DMS53 (cell line): ENCODE measurements at places on chromosomes 4 and X.

GRCh38 chr4:167101035-167101434 lies 133.3 kb downstream of the SPOCK3 start:
- no peak for DNase-seq

DNA sequence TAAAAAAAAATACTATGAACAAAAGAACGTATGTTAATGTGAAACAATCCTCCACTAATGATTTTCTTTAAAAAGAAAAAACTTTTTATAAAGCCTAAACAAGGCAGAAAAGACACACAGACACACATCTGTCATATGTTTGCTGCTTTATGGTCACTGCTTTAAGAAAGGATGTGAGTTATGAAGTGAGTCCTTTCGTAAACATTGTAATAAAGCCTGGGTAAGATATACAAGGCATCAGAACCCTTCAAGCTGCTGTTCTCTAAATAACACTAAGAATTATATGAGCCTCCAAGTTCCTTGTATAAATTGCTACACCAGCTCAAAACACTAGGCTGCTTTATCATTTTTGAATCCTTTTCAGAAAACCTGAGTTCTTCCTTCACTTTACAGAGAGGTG lies 81.6 kb downstream of the FBXO8 start:
- DNase-seq = peak; percentile 6

DNA sequence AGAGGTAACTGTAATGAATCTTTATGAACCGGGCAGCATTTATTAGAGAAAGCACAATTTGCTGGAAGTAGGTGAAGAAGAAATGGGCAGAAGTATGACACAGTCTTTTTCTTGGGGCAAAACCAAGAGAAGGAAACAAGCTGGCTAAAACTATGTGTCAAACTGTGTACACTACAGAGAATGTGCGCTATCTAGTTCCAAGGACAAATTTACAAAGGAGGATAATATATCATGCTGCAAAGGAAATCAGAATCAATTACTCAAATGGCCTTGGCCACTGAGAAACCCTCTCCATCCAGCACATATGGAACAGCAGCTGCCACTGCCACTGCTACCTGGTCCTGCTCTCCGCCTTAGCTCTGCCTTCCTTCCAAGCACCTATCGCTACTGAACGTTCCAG lies 17.1 kb upstream of the MECP2 start:
- DNase-seq = no peak

GRCh38 chr4:151484396-151485102 lies 75.6 kb downstream of the FHIP1A start:
- DNase-seq = no peak

- peak; percentile 18 for DNase-seq
Observed at GRCh38 chr4:10006601-10007435, 14.5 kb downstream of the SLC2A9 start.

DNA sequence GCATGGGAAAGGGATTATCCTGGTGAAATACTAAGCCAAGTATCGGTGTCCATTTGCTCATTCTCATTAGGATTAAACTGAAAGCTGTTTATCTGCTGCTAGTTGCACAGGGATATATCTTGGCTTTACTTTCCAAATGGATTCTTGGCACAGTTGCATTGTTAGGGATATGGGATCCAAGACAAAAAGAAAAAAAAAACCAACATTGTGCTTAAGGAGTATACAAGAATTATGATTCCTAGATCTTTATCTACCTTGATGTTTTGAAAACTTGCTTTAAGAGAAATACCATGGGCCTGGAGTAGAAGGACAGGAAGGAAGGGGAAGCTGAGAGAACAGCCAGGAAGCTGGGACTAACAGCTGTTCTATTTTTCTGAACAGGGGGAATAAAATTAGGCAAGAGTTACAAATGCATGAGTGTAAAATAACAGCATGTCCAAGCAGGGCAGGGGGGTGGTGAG lies 107.6 kb downstream of the ATXN3L start:
- DNase-seq = no peak

- peak; percentile 76 for DNase-seq
Observed at GRCh38 chrX:43552156-43552555, 103.9 kb upstream of the MAOA start.

DNA sequence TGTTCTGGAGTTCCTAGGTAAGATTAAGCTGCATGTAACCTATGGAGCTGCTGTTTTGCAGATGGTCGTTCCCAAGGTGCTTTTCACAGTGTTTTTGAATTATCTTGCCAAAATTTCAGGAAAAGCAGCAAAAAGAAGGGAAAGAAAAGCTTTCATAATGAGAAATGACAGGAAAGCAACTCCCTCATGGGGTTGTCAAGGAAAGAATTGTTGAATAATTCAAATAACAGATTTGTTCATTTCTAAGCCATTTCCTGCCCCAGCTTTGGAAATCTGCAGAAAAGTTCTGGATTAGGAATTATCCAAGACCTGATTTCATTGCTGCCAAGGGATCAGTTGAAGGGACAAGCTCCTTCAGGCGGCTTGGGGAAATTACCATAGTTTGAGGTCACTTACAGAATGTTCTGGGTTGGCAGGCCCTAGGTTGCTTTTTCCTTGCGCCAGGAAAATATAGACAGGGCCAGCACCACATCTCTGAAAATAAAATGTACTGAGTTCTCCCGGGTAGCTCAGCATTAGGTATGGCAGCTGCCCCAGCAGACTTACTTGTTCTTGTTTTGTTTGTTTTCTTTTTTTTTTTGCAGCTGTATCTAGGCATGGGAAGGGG lies 354.7 kb downstream of the STIM2 start:
- DNase-seq = no peak

DNA sequence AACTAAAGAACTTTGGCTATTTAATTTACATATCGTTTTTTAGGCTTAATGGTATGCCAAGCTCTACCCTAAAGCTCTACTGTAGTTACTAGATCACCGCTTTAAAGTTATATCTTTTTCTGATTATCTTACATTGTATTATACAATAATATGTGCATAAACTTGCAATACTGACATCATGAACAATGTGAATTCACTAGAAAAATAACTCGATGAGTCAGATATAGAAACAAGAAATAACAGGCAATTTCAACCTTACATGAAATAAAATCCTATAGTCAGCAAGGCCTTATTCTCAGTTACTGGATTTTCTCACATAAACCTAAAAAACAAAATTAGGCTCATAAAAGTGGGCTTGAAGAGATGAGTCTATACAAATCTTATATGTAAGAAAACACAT lies 32.5 kb downstream of the PDGFC start:
- no peak for DNase-seq

DNA sequence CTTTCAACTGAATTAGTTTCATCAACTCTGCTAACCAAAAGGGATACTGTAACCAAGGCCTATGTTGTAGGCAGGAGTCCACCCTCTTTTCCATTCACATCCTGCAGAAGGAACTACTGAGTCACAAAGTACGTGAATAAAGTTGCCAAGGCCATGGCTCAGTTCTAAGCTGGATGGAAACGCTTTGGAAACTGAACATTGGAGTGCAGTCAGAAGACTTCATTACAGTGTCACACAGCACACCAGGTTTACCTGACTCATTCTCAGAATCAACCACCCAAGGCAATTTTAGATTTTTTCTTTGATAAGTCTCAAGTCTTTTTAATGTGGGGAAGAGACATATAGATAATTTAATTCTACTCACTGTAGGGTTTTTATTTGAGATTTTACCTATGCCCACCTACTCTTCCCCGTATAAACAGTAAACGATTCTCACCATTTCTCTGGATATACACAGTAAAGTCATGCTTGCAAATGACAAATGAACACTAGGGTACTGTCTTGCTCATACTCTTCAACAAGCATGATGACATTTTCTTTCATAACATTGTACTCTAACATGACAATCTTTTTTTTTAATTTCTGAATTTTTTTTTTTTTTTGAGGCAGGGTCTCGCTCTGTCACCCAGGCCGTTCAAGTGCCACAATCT lies 58.9 kb upstream of the RBM47 start:
- no peak for DNase-seq

- DNase-seq = no peak
Observed at GRCh38 chrX:43500246-43500645, 155.9 kb upstream of the MAOA start.

GRCh38 chrX:31333165-31333831 lies 261.5 kb upstream of the FTHL17 start:
- DNase-seq = peak; percentile 16

GRCh38 chr4:29311247-29311646 lies 1408.9 kb upstream of the PCDH7 start:
- DNase-seq = no peak

DNA sequence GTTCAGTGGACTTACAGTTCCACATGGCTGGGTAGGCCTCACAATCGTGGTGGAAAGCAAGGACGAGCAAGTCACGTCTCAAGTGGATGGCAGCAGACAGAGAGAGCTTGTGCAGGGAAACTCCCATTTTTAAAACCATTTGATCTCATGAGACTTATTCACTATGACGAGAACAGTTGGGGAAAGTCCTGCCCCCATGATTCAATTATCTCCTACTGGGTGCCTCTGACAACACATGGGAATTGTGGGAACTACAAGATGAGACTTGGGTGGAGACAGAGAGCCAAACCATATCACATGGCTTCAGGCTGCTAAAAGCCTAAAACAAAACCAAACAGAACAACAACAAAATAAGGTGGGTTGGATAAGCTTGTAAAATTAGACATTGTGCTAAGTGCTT lies 194.4 kb upstream of the CPEB2 start:
- DNase-seq = no peak

- peak; percentile 73 for DNase-seq
Observed at GRCh38 chr4:127586922-127587571, 45.7 kb upstream of the INTU start.

DNA sequence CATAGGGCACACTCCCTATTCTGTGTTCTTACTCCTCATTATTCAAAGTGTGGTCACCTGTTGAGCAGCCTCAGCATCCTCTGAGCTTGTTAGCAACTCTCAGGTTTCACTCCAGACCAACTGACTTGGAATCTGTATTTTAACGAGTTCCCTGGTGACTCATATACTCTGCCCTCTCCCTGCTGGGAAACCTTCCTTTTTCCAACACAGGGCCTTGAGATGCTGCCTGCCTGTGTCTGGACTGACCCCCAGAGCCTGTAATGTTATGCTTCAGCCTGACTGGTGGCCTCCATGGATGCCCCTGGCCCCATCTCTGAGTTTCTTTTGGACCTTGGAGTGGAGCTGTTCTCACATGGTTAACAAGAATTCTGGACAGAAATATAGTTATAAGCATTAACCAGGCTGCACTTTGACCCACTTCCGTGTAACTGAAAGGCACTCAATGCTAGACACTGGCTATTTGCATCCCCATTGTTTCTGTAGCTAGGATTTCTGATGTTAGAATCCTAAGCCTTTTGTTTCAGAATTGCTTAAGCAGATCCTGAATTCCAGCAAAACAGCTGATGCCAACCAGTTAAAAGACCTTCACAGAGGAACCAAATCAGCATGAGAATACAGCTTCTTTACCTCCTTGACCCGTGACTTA lies 262.6 kb downstream of the STIM2 start:
- peak; percentile 93 for DNase-seq

DNA sequence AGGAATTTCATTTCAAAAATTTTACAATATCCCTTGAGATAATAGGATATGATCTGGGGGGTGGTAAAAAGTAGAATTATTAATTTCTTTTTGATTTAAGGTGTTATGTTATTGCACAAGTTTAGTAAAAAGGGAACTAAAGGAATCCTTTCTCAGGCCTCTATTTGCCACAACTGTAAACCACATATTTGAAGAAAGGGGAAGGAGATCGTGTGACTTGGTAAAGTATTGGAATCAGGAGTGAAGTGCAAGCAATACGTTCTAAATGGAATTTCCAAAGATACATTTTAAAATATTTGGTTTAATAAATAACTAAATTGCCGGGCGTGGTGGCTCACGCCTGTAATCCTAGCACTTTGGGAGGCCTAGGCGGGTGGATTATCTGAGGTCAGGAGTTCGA lies 35.3 kb upstream of the SCRG1 start:
- no peak for DNase-seq

DNA sequence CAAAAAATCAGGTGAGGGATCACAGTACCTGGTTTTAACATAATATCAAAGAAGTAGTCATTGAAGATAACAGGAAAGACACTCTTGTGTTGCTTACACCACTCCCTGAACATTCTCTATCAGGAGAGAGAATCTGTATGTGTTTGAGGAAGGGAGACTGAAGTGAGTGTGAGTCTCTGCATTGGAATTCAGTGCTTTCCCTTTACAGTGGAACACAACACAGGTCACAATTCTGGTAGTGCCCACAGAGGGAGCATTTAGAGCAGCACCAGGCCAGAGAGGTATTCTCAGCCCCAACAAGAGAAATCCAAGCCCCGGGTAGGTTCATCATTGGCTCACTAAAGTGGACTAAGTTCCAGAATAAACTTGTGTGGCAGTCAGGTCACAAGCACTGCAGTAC lies 64.7 kb upstream of the UBQLN2 start:
- no peak for DNase-seq

DNA sequence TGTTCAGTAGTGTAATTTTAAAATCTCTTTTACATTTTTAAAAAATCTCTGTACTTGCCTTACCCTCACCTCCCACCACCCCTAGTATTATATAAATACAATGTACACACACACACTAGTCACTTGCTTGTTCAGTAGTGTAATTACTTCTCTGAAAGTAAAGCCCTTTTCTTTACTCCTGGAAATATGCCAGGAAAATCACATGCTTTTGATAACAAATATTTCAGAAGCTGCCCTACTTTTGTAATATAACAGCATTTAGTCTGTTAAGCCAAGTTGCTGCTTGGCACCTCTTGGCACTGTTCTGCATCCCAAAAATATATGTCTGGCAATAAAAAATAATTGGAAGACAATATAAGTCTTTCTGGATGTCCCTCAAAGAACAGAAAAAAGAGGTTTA lies 172.8 kb upstream of the APOOL start:
- peak; percentile 4 for DNase-seq

DNA sequence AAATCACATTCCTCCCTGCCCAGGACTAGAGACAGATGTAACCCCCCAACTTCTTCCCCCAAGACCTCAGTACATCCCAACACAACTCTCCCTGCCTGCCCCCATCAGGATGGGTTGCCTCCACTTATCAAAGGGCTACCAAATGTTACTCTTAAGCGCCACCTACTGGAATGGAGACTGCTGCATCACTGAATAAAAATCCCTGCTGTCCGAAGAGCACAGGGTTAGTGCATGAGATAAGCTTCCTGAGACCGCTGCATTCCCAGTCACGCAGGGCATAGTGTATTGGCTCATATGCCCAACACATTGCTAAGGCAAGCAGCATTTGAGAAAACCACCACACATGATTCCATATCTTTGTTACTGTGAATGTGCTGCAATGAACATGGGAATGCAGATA lies 544.5 kb downstream of the PPP4R3C start:
- DNase-seq = peak; percentile 72

DNA sequence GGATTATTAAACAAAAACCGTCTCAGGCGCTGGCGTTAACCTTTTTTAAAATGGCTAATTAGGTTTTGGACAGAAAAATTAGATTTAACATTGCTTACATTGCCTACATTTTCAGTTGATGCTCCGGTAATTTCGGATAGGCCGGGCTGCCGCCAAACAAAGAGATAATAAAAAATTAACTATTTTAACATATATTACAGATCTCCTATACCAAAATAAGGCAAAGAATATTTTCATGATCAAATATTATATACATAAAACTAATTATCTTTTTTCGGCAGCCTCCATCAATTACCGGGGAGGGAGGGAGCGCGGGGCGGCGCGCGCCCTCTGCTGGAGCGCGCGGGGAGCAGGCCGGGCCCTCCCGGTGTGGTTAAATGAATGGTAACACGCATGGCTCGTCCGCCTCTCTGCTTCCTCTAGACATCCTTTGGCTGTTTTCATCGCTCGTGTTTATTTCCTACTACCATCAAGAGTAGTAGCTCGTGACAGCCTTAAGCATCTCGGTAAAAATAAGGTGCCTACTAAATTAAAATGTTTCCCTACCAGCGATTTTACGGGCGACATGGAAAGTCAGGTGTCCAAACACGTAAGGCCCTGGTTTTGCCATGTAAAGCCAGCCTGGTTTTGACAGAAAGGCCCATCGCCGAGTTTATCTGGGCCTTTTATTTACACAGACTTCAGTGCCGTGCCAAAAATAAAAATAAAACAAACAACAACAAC lies 52.4 kb upstream of the TMEM33 start:
- DNase-seq = peak; percentile 78
